ENCODE measurements at places on chromosomes 6 and 20.

- DNase-seq = no peak
Measured at GRCh38 chr6:113642714-113643406, 214.3 kb upstream of the MARCKS start.

- DNase-seq = no peak
Measured at GRCh38 chr20:18289306-18289705, 979 bp downstream of the ZNF133 start.

- no peak for DNase-seq
Measured at GRCh38 chr6:96787846-96788580, 49.3 kb downstream of the GPR63 start.

GRCh38 chr6:163771180-163771579 lies 356.7 kb downstream of the QKI start:
- DNase-seq = no peak

- DNase-seq = no peak
Measured at GRCh38 chr6:107192830-107193229, 77.5 kb upstream of the BEND3 start.

GRCh38 chr20:12535770-12536169 lies 473.0 kb upstream of the SPTLC3 start:
- no peak for DNase-seq

DNA sequence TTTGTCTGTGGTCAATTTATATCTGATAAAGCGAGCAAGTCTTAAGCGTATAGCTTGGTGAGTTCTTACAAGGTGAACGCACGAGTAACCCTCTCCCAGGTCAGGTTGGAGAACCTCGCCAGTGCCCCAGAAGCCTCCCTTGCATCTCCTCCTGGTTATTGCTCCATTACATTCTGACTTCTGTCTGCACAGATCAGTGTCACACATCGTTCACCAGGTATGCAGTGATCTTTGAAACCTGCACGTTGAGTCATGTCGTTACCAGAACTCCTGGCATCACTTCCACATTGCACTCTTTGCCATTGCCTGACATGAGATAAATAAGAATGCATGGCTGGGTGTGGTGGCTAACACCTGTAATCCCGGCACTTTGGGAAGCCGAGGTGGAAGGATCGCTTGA lies 44.2 kb downstream of the AKAP12 start:
- DNase-seq = no peak

- DNase-seq = no peak
Measured at GRCh38 chr6:3041606-3042005, 26.7 kb upstream of the RIPK1 start.

GRCh38 chr6:85421181-85421580 lies 28.7 kb upstream of the NT5E start:
- no peak for DNase-seq

GRCh38 chr6:144921206-144921975 lies 636.3 kb downstream of the UTRN start:
- DNase-seq = no peak

DNA sequence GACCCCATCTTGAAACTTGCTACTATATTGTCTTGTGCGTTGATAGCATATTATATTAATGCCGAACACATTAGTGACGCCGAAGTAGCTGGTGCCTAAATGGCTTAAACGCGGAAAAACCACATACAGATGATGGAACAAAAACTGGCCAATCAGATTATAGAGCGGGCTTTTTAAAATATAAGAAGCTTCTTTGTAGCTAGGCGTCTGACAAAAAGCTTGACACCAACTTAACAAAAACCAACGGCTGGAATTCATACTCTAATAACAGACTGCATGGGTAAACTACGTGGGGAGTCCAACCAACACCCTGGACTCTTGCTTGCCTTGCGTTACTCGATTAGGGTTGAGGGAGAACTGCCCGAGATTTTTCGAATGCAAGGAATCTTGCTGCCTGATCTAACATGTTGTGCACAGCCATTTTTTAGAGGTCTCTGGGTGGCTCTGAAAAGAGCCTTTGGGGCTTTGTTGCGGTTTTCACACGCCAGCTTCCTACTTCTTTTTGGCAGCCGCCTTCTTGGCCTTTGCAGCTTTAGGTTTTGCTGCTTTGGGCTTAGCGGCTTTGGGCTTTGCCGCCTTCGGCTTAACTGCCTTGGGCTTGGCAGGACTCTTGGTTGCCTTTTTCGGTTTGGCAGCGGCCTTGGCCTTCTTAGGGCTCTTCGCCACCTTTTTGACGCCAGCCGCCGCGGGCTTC lies 45.7 kb downstream of the OR2B2 start:
- DNase-seq = no peak

GRCh38 chr6:153405931-153406330 lies 274.8 kb upstream of the RGS17 start:
- no peak for DNase-seq

DNA sequence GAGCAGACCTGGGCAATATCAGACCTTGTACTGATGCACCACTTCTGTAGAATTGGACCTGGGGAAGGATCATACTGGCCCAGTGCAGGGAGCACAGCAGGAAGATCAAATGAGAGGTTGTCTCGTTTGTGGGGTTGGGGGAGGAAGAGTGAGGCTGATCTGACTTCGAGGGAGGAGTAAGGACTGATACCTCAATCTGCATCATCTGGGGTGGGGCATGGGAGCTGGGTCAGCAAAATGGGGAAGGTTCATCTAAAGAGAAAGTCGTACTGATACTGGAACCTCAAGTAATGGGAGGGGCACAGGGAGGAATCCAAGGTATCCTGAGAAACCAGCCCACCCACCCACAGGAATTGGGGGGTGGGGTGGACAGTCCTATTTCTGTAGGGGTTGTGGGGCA lies 3.7 kb downstream of the RNF39 start:
- DNase-seq = no peak

- no peak for DNase-seq
Measured at GRCh38 chr20:32227306-32227705, 19.6 kb downstream of the POFUT1 start.

GRCh38 chr20:59301343-59302007 lies 1.1 kb downstream of the EDN3 start:
- DNase-seq = no peak
